Stimulated activated CD4-positive, alpha-beta T cell treated with anti-CD3 and anti-CD28 coated beads, Interleukin-12 subunit alpha, Interleukin-12 subunit beta, amount 100 ng/mL, for 24 hours (primary cell): ENCODE measurements at places on chromosomes 6 and 20.

DNA sequence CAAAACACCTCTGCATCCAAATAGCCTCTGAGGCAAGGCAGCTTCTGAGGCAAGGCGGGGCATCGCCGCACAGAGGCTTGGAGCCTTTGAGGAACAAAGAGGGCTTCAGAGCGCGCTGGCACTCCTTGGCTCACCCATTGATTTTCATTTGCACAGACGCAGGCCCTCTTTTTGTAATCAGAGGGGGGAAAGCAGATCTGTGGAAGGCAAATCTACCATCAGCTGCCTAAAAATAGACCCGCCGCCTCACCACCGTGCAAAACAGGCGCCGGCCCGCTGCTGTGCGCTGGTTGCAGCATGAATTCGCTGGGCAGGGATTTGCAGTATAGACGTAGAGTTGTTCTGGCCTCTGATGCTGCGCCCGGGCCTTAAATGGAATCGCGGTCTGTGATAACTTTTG lies 69.9 kb upstream of the STMND1 start:
- no peak for DNase-seq

DNA sequence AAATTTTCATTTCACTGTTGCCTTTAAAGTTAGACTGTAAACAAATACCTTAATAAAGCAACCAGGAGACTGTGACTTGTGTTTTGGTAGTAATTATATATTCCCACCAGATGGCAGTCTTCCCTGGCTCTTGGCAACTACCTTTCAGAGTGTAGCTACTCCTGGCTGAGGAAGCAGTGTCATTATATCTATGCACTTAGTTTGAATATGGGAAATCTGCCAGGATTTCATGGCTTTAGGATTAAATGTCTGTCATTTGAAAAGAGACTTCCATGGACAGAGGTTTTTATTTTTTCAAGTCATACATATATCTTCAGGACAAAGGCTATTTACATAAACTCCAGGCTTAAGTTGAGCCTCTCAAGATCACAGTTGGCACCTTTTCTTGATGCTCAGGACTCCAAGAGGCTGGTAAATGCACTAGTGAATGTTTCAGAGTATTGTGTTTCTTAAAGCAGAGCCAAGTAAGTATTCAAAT lies 160.1 kb downstream of the C6orf58 start:
- DNase-seq = no peak

DNA sequence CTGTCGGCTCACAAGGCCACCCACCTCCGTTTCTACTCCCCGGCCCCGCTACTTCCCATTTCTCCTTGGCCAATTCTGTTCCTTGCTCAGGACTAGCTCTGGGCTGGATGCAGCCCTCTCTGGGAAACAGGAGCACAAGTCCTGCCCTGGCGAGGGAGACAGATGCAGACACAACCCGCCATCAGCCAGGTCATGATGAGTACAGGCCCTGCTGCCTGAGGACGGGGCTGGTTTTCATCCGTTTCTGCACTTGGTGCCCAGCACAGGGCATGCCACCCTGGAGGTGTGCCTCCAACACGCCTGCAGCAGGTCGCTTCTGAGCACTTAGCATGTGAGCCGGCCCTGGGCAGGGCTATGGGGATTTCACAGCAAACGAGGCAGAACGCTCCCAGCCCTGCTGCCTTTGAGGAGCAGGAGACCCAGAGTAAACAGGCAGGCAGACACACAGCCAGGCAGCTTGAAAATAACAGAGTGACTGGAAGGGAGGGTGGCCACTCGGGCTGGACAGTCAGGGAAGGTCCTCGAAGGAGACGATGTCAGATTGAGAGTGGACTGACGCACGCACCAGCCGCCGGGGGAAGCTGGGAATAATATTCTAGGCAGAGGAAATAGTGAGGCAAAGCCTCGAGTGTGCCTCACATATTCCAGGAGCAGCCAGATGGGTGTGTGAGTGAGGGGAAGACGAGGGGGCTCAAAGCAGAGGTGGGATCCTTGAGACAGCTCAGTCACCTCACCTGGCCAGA lies 21.2 kb upstream of the VSTM2L start:
- DNase-seq = no peak

DNA sequence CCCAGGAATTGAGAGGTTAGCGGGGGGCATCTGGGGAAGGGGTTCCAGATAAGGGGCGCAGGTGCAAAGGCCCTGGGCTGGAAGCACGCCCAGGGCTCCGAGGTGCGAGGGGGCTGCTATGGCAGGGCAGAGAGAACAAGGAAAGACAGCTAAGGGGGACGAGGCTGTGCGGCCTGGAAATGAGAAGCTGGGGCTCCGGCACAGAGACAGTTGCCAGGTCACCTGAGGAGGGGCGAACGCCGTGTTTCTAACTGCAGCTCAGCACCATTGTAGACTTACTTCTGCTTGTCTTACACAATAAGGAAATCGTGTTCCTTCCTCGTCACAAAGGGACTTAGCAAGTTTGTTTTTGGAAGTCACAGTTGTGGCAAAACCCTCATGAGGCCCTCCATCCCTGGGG lies 68.9 kb upstream of the TBXT start:
- no peak for DNase-seq

GRCh38 chr20:18857640-18858039 lies 44.1 kb downstream of the SCP2D1 start:
- no peak for DNase-seq

- no peak for DNase-seq
Measured at GRCh38 chr6:138250513-138251247, 32.4 kb upstream of the PBOV1 start.

GRCh38 chr6:110147870-110148269 lies 31.6 kb downstream of the WASF1 start:
- no peak for DNase-seq

GRCh38 chr20:20768202-20768815 lies 55.9 kb upstream of the RALGAPA2 start:
- DNase-seq = no peak

DNA sequence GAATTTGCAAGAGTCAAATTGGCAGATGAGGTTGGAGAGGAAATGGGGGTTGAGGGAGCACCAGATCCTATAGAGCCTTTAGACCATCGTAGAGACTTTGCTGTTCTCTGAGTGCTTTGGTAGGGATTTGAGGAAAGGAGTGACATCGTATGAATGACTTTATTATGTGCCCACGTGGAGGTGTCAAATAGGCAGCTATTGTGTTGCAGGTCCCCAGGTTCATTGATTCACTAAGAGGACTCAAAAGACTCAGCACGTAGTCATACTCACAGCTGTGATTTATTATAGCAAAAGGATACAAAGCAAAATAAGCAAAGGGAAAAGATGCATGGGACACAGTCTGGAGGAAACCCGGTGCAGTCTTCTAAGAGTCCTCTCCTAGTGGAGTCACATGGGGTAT lies 2.2 kb downstream of the MTRES1 start:
- no peak for DNase-seq

- DNase-seq = no peak
Measured at GRCh38 chr6:128403618-128404444, 116.6 kb downstream of the PTPRK start.

DNA sequence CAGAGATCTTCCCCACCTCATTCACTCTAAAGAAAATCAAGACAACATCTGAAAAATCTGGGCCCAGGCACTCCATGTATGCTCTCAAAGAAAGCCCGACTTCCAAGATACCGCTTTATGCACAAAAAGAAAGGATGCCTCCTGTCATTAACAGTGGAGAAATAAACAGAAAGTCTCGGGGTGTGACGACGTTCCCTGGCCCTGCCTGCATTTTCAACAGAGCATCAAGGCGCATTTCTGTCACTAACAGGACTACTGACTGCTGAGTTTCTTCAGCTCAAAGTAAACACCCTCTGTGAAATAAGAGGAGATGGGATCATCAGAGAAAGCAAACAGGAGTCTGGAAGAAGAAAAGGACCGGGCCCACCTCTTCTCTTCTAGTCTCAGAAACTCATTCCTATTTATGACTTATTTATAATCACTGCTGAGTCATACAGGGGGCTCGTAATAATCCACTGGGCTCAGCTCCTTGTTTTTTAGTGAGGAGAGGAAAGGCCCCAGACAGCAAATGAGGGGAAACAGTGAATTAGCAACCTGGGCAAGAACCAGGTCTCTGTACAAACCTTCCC lies 99.7 kb downstream of the ZMYND8 start:
- no peak for DNase-seq

DNA sequence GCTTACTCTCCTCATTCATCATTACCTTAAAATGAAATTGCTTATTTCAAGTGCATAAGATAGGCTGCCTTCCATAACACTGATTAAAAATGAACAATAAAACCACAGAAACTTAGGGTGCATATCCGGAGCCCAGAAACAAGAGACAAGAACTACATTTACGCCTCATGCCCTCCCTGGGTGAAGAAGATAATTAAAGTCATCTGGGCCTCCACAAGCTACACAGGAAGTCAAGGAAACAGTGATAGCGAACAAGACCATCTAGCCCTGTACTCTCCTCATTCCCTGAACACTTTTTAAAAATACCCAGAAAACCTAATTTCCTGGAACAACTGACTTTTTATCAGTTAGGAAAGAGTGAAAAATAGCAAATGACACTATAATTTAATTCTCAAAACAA lies 6.3 kb downstream of the SOD2 start:
- no peak for DNase-seq

GRCh38 chr6:123994891-123995635 lies 191.4 kb downstream of the NKAIN2 start:
- no peak for DNase-seq

DNA sequence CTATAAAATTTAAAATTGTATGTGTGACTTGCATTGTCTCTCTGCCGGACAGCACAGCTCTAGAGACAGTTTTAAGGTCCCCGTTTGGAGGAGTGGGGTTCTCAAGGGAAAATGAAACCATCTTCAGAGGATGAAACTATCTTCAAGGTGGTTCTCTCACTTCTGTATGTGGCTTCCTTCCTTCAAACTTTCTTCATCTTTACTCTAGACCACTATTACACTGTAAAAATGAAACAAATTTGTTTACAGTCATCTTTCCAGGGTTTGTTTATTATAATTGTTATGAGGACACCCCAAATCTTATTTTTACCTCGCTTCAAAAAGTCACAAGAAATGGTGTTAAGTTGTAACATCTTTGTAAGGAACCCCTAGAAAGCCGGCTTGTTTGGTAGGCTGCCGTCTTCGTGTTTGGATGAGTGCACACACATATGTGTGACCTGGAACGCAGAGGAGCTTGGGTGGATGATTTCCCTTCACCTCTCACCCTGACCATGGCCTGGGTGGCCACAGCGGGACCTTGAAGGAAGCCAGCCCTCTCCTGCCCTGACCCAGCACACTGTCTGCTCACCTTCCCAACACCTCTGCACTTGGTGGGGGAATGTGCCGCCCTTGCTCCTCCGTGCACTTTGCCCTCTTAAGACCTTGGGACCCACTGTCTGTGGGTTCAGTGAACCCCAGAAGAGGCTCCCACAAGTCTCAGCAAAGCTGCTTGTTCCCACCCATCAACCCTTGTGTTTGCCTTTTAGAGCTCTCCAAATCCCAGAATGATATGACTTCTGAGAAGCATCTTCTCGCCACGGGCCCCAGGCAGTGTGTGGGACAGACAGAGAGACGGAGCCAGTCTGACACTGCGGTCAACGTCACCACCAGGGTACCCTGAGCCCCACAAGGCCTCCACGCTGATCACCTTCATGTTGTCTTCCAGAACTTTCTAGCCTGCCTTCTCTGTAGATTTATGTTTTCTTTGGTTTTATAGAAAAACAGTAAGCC lies 67.8 kb downstream of the SYTL3 start:
- no peak for DNase-seq

GRCh38 chr6:149450679-149451375 lies 34.0 kb downstream of the ZC3H12D start:
- no peak for DNase-seq

DNA sequence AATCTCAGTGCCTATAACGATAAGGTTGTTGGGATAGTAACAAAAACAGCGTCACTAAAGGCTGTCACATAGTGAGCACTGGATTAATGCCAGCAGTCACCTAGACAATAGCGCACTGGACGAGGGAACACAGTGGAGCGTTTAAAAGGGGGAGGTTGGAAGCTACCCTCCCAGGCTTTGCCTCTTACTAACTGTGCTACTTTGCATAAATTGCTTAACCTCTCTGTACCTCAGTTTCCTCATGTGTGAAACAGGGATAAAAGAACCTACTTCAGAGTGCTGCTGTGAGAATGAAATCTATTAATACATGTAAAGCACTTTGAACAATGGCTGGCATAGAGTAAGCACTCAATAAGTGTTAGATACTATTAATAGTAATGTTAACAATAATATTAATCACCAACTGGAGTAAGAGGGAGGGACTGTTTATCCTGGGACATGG lies 10.5 kb downstream of the BCL2L1 start:
- DNase-seq = no peak

- no peak for DNase-seq
Measured at GRCh38 chr20:21670981-21671380, 34.5 kb upstream of the PAX1 start.

DNA sequence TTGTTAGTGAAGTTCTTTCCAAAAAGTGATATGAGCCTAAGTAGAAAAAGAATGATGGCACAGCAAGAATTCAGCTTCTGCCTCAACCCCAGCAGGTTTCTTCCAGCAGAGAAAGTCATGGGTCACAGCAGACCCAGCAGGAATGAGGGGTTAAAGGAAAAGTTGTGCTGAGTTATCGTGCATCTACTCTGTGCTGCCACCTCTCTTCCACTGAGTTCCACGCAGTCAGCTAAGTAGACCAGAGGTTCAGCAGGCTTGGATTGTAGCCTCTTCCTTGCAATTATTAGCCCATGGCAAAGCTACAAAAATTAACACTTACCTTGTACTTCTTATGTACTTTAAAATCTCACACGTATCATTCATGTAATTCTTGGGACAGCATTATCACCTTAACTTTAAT lies 510.8 kb downstream of the PTPRT start:
- no peak for DNase-seq

DNA sequence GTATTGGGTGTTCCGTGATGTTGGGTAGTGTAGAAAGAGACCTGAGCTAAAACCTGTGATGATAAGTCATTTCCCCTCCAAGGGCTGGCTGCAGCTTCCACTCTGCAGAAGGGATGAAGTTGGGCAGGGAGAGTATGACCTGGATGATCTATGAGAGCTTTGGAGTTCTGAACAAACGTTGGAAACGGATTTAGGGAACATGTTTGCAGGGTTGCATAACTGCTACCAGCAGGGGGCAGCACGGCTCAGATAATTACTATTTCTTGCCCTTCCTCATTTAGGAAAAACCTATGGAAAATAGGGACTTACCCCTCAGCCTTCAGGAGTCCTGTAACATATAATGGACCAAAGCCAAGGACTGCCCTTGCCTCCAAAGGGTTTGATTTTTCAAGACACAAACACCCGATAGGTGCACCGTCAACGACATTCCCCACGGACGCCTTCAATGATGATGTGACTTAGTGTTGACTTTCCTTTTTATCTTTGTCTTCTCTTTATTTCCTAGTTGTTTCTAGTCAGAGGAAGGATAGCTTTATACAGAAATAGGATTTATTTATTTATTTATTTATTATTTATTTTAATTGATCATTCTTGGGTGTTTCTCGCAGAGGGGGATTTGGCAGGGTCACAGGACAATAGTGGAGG lies 164.9 kb upstream of the SASH1 start:
- peak; percentile 13 for DNase-seq

- no peak for DNase-seq
Measured at GRCh38 chr6:99289701-99290100, 59.8 kb downstream of the FAXC start.

- DNase-seq = no peak
Measured at GRCh38 chr6:125058546-125058945, 95.0 kb upstream of the TPD52L1 start.
